Activated B cell treated with CpG ODN at 0.5 μM for 24 hours (primary cell): ENCODE measurements at places on chromosomes 12 and 14.

DNA sequence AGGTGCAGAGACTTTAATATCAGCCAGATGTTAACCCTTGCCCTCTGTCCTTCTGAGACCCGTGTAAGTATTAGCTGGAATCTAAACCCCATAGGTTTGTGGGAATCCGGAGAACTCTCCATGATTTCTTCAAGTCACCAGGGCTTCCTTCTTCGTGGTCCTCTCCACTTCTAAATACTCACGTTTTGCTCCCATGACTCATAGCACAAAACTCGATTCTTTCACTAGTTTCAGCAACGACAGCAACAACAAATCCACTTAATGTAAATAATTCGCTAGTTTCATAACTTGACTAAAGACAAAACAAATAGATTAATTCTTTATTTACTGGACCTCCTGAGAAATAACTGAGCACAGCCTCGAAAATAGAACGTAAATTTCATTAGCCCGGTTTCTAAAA, 4.4 kb upstream of the CLEC2A start:
- no peak for DNase-seq

- no peak for DNase-seq
Measured at GRCh38 chr14:101838476-101838875, 77.0 kb downstream of the PPP2R5C start.

- no peak for DNase-seq
Measured at GRCh38 chr12:66428261-66428660, 126.0 kb downstream of the HELB start.

GRCh38 chr12:113077057-113077858, 20.7 kb downstream of the DTX1 start:
- no peak for DNase-seq

- no peak for DNase-seq
Measured at GRCh38 chr14:63981569-63981968, 128.8 kb downstream of the SYNE2 start.

- no peak for DNase-seq
Measured at GRCh38 chr12:128916425-128916824, 63.1 kb downstream of the GLT1D1 start.

- no peak for DNase-seq
Measured at GRCh38 chr12:105239304-105239703, 3.3 kb upstream of the APPL2 start.

DNA sequence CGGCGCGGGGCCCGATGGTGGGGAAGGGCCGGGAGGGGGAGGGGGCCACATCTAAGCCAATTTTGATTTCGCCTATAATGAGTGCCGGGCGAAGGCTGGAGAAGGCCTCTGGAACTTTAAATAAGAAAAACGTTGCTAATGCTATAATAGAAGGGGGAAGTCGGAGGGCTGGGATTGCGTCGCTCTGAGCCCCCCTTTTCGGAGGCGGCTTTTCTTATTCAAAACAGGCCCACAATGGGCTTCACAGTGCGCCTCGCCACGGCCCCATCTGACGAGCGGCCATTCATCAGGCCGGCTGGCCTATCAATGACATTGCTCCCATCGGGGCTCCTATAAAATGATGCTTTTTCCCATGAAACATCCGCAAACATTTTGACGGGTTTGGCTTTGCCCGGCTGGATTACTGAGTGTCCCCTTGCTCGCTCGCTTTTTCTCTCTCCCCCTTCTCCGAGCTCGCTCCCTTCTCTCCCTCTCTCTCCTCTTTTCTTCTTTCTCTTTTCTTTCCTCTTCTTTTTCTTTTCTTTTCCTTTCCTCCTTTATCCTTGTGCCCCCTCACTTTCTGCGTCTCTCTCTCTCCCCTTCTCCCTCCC, at the start of gene RFX4:
RFX4 (plus strand) TSS at position 364 of the 590 bp plus-strand sequence. CDS start 317 bp downstream, outside the sequence.
- no peak for DNase-seq

GRCh38 chr12:110533607-110534006, 31.5 kb downstream of the RAD9B start:
- no peak for DNase-seq

- no peak for DNase-seq
Measured at GRCh38 chr12:109439181-109439580, 37.9 kb downstream of the KCTD10 start.

- no peak for DNase-seq
Measured at GRCh38 chr14:52553002-52553670, 500 bp downstream of the GPR137C start.
